ENCODE measurements at places on chromosomes 3 and 15.

- no peak for DNase-seq
These were observed 200.7 kb upstream of the SEMA6D start for GRCh38 chr15:47516558-47516957.

DNA sequence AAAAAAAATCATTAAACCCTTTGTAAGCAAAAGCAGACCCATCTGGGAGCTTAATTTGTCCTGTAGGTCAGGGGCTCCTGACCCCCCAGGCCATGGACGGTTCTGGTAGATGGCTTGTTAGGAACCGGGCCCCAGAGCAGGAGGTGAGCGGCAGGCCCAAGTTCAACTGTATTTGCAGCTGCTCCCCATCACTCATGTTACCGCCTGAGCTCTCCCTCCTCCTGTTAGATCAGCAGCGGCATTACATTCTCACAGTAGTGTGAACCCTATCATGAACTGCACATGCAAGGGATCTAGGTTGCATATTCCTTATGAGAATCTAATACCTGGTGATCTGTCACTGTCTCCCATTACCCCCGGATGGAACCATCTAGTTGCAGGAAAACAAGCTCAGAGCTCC lies 60.7 kb downstream of the FSIP1 start:
- DNase-seq = no peak

DNA sequence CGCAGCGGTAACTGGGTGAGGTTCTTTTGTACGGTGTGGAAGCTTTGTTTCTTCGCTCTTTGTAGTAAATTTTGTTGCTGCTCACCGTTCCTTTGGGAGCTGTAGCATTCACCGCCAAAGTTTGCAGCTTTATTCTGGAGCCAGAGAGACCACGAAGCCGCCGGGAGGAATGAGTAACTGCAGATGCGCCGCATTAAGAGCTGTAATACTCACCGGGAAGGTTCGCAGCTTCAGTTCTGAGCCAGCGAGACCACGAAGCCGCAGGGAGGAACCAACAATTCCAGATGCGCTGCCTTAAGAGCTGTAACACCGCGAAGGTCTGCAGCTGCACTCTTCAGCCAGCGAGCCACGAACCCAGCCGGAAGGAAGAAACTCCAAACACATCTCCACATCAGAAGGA lies 56.0 kb upstream of the DYNC1LI1 start:
- DNase-seq = no peak

DNA sequence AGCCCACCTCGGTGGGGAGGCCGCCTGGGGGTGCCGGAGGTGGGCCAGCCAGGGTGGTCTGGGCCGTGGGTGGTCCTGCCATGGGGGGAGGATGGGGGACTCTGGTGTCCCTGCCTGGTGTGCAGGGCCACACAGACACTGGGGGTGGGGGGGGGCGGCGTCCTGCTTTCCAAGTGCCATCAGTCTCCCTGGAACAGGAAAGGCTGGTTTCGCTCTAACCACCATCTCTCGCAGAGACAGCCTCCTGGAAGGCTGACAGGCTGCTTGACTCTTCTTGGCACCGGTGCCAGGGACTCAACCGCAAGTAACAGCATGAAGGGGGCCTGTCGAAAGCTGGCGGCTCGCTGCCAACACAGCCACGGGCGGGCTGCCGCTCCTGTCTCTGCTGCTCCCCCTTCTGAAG lies 40.3 kb downstream of the RGMA start:
- DNase-seq = no peak

GRCh38 chr3:148021381-148021780 lies 612.2 kb downstream of the ZIC1 start:
- no peak for DNase-seq

DNA sequence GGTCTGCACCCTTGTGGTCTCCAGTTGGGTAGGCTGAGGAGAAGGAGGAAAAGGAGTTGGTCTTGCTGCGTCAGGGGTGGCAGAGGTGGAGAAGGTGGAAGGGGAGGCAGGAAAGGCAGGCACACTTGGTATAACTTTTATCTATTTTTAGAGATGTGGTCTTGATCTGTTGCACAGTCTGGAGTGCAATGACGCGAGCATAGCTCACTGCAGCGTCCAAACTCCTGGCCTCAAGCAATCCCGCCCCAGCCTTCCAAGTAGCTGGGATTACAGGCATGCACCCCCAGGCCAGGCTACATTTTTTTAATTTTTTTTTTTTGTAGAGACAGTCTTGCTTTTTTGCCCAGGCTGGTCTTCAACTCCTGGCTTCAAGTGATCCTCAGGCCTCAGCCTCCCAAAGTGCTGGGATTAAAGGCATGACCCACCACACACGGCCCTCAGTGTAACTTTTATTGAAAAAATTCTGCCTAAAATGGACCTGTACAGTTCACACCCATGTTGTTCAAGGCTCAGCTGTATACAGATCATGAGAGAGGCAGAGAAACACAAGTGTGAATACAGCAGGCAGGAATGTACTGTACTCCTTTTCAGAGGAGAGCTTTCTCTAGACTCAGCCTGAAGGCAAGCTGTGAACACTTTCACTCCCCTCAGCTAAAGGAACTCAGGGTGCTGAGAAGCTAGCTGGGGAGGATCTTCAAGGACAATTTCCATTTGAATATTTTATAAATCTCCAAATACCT lies 2.1 kb upstream of the RHOV start:
- DNase-seq = no peak

- DNase-seq = peak; percentile 71
These were observed 660 bp downstream of the NECTIN3 start for GRCh38 chr3:111072031-111072921.

DNA sequence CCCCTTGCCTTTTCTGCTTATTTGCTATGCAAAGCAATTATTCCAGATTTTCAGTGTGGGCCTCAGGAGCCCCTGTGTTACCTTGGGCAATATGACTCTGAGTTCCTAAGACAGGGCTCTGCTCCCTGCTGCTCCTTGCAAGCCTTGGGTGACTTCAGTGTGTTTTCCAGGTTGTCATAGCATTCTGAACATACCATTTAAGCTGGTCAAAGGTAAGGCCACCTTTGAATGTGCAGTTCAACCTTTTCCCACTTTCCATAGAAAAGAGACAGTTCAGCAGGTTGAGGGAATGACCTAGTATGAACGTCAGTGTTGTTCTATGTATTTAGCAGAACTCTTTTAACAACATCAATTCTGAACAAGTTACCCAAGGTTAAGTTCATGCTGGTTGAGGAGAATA lies 302.2 kb downstream of the PTPRG start:
- no peak for DNase-seq

- DNase-seq = no peak
These were observed 172.7 kb upstream of the LMCD1 start for GRCh38 chr3:8328967-8329366.

GRCh38 chr3:114154321-114154821 lies 24.5 kb downstream of the DRD3 start:
- DNase-seq = no peak

DNA sequence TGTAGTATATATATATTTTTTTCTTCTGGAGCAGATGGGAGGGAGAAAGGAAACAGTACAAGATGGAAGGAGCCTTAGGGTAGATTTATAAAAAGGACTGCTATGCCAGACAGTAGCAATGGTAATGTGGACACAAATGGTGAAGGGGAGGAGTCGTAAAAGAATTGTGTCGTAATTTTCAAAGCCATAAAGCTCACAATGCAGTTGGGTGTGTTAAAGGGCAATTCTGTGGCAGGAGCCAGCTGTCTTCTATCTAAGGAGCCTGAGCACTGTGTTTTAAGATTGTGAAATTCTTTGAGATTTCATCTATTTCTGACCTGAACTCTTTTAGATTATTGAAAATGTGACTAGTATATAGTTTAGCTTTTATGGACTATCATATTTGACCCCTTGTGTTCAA lies 58.9 kb downstream of the CNOT10 start:
- DNase-seq = no peak

DNA sequence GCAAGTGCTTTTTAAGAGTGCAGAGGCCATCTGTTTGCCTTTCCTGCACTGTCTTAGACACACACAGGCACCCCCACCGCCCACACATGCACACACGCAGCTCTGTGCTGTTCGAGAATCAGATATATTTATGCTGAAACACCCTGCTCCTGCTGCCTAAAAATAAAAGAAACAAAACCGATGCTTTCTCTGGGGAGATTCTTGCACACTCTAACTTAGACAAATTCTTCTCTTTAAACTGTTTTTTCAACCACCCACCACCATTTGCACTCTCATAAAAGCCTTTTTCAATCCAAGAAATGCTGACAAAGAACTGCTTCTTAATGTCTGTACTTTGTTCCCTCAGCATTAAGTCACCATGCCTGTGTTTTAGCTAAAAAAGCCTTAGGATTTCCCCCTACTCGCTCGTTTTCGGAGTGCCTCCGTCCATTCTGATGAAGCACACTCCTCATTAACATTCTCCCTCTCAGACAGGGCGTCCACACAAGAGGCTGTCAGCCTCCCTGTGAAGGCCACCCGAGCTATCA lies 26.2 kb downstream of the SLC12A8 start:
- DNase-seq = no peak

DNA sequence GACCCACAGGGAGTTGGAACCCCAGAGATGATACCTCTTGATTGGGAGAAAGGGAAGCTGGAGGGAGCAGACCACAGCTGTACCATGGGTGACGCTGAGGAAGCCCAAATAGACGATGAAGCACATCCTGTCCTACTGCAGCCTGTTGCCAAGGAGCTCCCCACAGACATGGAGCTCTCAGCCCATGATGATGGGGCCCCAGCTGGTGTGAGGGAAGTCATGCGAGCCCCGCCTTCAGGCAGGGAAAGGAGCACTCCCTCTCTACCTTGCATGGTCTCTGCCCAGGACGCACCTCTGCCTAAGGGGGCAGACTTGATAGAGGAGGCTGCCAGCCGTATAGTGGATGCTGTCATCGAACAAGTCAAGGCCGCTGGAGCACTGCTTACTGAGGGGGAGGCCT lies 201.1 kb downstream of the AKAP13 start:
- DNase-seq = peak; percentile 67

GRCh38 chr15:52037889-52038505 lies 19.0 kb downstream of the MAPK6 start:
- no peak for DNase-seq

- no peak for DNase-seq
These were observed 646.6 kb downstream of the NTRK3 start for GRCh38 chr15:87609894-87610293.

- no peak for DNase-seq
These were observed 8.3 kb downstream of the KIF23 start for GRCh38 chr15:69422336-69422895.

- no peak for DNase-seq
These were observed 34.4 kb upstream of the GLCE start for GRCh38 chr15:69126054-69126469.

GRCh38 chr3:107985496-107985895 lies 105.3 kb downstream of the CD47 start:
- DNase-seq = no peak

- no peak for DNase-seq
These were observed 211.4 kb upstream of the EPHA3 start for GRCh38 chr3:88896026-88896425.

GRCh38 chr15:69657626-69658025 lies 205.0 kb downstream of the RPLP1 start:
- DNase-seq = peak; percentile 35

DNA sequence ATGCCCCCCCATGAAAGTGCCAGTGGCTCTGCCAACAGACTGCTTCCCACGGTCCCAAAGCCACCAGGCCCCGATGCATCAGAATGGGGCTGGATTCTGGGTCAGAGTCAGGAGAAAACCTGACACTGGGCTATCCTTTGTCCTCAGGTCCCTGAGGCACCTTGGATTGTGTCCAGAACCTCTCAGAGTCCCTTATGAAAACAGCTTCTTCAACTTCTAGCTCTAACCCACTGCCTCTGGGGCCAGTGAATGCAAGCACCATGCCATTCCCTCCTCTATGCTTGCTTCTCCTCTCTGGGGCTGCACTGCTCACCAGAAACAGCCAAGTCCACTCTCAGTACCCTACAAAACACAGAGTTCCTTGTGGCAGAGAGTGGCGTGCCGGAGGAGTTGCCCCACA lies 9.9 kb downstream of the CRABP1 start:
- DNase-seq = no peak

- no peak for DNase-seq
These were observed 1.6 kb downstream of the THRB start for GRCh38 chr3:24492971-24493551.

DNA sequence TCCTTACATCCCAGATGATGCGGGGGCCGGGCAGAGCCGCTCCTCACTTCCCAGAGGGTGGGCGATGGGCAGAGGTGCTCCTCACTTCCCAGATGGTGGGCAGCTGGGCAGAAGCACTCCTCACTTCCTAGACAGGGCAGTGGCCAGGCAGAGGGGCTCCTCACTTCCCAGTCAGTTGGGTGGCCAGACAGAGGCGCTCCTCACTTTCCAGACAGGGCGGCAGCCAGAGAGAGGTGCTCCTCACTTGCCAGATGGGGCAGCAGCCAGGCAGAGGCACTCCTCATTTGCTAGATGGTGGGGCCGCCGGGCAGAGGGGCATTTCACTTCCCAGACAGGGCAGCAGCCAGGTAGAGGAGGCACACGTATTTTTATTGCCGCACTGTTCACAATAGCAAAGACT lies 622.0 kb upstream of the KCNMB2 start:
- DNase-seq = no peak

- DNase-seq = peak; percentile 80
These were observed 162.0 kb downstream of the KLF13 start for GRCh38 chr15:31488437-31489204.

DNA sequence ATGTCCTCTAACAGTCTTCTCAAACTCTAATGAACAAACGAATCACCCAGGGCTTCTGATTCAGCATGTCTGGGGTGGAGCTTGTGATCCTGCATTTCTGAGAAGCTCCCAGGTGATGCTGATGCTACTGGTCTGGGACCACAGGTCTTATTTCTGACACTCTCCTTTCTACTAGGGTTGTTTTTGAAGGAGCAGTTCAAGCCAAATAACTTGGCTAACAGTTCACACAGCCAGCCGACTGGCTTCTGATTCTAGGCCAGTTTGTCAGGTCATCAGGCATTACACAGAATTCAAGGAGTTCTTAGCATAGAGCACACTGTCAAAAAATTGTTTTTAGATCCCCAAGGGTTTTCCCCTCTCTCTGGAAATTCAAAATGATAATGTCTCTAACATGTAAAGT lies 100.7 kb downstream of the TIGIT start:
- no peak for DNase-seq

GRCh38 chr15:66735909-66736305 lies 33.9 kb downstream of the SMAD6 start:
- no peak for DNase-seq

Measured in activated CD8-positive, alpha-beta memory T cell treated with anti-CD3 and anti-CD28 coated beads for 24 hours (primary cell).